ENCODE measurements at places on chromosomes 4 and X.

- DNase-seq, result no peak
These were observed 83.4 kb downstream of the UCHL1 start for GRCh38 chr4:41339812-41340809.

- no peak for DNase-seq
These were observed at the start of gene SPARCL1 for GRCh38 chr4:87529187-87529586. Gene SPARCL1, minus strand, starts transcription at chr4:87529376. Its CDS starts 29,802 bp downstream, at chr4:87499574.

DNA sequence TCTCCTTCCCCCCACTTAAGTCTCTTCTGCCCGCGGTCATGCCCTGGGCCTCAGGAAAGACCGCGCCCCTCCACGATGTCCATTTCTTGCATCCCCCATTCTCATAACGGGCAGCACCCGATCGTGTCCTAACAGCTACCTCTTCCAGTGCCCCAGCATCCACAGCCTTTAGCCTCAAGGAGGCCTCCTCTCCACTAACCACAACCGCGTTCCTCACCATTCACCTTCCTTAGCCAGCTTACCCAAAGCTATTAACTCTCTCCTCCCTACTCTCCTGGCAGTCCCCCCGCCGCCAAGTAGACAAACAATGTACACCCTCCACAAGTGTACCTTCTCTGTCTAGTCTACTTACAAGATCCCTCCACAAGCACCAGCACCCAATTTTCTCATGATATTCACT is 58.6 kb upstream of the PAGE5 start:
- no peak for DNase-seq

DNA sequence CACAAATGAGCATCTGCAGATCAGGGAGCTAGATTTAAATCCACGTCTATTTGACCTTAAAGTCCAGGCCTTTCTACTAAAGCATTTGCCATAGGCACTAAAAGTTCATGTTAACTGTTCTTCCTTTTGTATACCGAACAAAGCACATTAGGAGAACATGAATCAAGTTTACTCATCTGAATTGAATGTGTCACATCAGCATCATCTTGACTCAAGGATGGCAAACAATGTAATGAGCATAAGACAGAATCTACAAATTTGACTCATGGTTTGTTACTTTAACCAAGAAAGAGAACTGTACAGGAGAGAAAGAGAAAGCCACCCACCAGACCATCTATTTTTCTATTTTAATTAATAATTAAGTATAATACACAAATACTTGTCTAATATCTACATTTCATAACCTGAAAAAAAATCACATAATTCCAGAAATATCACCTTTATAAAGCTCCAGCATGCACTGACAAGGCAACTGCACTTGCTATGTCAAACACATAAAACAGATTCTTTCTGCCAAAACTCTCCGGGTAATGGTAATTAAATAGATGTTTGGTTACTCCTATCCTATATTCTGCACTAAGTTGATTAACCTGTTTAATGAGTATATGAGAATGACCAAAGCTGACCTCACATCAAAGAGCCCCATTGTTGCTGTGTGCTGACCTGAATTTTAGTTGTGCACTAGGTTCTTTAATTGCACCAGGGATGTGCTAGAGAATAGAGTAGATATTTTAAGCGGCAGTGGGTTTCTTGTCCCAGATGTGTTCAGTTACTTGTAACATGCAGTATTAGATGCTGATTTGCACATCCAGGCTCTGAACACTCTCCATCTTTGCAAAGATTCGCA is 42.5 kb upstream of the LEF1 start:
- DNase-seq, result no peak

- DNase-seq, result no peak
These were observed 55.5 kb downstream of the LEF1 start for GRCh38 chr4:108113229-108113628.

Data from NCI-H2029 treated with DMSO at 0.1 percent for 48 hours (cell line).